NCI-H446 treated with DMSO at 0.1 percent for 48 hours (cell line): ENCODE measurements at places on chromosomes 5 and 9.

DNA sequence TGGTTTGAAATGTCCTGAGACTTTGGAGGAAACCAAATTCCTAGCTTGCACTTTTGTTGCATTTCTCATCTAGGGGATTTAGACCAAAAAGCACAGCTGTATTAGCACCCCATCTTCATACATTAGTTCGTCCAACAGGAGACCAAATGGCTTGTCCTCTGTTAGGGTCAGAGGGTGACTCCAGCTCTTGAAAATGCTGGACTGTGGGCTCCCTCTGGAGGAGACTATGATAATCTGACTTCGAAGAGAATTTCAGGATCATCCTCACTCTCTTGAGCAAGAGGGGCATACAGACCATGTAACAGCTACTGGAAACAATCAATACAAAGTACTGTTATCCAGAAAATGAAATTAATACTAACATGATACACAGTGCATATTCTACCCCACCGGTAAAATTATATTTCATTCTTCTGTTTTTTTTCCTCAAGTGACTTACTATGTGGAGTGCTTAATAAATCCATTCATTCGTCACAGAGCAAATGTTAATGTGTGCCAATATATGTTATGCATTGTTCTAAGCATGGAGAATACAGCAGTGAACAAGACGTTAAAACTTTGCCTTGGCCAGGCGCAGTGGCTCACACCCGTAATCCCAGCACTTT lies 63.7 kb upstream of the PPP2CA start:
- DNase-seq: no peak

- DNase-seq: no peak
Observed at GRCh38 chr9:26413611-26414010, 479.0 kb downstream of the CAAP1 start.

DNA sequence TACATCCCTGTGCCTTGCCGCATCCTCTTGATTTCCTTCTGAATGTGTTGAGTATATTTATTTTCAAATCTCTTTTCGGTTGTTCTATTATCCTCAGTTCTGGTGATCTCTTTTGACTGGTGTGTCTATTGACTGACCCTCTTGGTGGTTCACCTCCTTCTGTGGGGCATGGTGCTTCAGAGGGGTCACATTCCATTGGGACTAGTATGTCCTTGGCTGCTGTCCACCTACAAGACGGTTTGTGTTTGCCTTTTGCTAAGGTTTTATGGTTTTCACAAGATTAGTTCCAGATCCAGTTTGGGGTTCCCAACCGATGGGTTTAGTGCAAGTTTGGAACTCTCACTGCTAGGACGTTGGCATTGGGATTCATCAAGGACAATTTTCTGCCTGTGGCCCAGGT lies 66.6 kb downstream of the PHF2 start:
- no peak for DNase-seq

DNA sequence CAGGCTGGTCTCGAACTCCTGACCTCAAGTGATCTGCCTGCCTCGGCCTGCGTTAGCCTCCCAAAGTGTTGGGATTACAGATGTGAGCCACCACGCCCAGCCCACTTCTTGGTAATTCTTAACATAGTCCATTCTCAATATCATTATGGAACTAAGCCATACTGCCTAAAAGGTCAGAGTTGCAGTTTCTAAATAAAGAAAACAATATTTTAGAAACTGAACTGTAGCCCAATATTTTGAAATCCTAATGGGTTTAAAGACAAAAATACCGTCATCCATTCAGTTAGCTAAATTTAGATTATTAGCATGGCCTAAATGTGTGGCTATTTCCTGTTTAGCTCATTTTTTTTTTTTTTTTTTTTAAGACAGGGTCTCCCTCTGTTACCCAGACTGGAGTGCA lies 99.5 kb downstream of the USP20 start:
- no peak for DNase-seq

- DNase-seq: no peak
Observed at GRCh38 chr5:123206618-123207017, 117.6 kb downstream of the PRDM6 start.

DNA sequence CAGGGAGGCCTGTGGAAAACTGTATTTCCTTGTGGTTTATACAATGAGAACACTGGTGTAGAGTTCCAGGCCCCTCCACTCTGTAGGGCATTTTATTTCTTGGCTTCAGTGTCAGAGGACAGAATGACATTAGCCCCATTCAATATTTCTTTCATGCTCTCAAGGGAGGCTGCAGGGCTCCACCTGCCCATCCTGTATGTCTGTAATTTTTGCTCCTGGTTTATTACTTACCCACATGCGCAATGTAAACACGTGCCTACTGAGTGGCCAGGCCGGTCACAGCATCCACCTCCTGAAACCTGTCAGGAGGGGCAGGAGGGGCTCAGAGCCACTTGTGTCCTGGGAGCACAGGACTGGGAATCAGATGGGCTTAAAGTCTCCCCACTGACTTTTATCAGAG lies 82.4 kb downstream of the GADD45G start:
- DNase-seq: no peak
